ENCODE measurements at places on chromosomes 16 and 17.

GRCh38 chr16:85616607-85617321, 3.6 kb downstream of the GSE1 start:
- no peak for DNase-seq

DNA sequence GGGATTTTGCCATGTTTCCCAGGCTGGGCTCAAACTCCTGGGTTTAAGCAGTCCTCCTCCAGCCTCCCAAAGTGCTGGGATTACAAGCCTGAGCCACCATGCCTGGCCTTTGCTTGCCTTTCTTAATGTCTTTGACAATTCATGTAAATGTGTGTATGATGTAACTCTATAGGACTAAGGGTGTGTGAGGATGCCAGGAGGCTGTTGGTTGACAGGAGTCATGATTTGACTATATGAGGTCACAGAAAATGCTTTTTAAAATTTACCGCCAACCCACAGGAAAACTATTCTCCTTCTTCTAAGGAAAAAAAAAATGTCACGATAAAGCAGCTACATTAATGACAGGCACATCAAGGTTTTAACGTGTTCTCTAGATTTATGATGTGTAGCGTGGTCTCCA, 118.8 kb downstream of the WWOX start:
- DNase-seq, result no peak

DNA sequence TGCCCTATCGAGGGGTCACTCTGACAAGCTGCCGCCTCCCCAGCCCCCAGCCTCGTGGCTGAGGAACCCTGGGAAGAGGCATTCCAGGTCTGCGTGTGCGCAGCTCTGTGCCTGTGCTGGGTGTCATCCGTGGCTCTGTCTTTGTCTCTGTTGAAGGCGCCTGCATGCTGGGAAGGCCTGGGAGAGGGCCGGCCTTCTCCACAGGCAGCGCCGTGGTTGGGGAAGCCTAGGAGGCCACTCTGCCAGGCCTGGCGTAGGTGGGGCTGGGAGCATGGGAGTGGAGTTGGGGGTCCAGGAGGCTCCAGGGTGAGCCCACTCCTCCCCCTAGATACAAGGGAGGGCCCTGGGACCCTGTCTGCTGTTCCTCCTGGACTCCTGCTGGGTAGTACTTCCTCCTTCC, 3.3 kb downstream of the NHERF2 start:
- no peak for DNase-seq

DNA sequence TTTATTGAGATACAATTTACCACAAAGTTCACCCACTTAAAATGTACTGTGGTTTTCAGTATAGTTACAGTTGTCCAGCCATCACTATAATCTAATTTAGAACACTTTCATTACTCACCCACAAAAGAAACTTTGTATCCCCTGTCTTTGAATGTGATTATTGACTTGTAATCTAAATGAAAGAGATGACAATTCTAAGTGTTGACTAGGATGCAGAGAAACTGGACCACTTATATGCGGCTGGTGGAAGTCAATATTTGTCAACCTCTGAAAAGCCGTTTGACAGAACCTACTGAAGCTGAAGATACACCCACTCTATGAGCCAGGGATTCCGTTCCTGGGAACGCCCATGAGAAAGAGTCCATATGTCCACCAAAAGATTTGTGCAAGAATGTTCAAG, 36.8 kb downstream of the TEKT5 start:
- no peak for DNase-seq

DNA sequence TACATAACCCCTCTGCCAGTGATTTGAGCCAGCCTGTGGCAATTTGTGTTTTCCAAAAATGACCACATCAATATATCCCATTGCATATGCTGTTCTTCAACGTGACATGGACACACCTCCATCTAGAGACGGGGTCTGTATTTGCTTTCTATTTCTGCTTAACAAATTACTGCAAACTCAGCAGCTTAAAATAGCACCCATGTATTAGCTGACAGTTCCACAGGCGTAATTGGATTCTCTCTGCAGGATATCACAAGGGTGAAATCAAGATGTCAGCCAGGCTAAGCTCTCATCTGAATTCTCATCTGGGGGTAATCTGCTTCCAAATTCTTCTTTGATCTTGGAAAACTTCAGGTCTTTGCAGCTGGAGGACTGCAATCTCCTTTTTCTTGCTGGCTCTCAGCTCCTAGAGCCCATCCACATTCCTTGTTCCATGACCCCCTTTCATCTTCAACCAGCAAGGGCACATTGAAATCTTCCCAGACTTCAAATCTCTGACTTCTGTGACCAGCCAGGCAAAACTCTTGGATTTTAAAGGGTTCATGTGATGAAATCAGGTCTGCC, 8.2 kb downstream of the KRT9 start:
- no peak for DNase-seq

Measured in cerebellar nuclear complex (tissue), 1 donor.